CD4-positive, alpha-beta T cell treated with Interferon gamma for 1 hour (primary cell): ENCODE measurements at places on chromosomes 3 and 15.
A peak's percentile ranks its signal among the peaks of the same experiment; 100 is the strongest.

DNA sequence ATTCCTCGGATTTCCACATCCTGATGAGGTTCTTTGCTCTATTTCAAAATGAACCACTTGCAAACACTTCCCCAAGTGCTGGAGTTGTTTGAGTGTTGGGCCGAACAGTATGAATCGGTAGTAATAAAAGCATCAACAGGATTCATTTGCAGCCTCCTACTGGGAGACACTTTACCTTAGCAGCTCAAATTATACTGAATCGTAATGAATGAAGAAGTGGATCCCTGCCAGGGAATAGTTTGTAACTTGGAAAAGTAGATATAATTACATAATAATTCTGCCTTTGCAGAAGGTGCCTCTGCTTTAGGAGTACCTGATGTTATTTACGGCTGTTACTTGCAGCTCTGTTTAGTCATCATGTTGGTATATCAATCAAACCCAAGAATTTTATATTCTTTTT, 669.1 kb downstream of the CADM2 start:
- no peak for DNase-seq

DNA sequence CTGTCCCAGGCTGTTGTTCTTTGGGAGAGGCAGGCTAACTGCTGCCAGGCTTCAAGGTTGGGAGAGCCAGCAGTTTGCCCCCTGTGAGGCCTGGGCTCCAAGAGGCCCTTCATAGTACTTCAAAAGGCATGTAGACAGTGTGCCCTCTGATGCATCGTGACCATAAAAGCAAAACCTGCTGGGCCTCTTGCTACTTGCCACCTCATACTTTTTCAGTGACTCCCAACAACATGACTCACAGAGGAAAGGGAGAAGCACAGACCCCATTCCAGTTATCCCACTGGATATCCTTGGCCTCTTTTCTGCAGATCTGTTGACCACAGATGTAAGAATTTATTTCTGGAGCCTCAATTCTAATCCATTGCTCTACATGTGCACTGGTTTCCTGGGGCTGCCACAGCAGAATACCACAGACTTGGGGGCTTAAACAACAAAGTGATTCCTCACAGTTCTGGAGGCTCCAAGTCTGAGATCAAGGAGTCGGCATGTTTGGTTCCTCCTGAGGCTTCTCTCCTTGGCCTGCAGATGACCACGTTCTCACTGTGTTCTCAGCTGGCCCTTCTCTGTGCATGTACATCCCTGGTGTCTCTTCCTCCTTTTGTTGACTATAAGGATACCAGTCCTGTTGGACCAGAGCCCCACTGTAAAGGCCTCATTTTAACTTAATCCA, 8.9 kb upstream of the NSMCE3 start:
- DNase-seq: no peak

- DNase-seq: no peak
These were observed 112.2 kb upstream of the NANOGP8 start for GRCh38 chr15:35197306-35197705.

DNA sequence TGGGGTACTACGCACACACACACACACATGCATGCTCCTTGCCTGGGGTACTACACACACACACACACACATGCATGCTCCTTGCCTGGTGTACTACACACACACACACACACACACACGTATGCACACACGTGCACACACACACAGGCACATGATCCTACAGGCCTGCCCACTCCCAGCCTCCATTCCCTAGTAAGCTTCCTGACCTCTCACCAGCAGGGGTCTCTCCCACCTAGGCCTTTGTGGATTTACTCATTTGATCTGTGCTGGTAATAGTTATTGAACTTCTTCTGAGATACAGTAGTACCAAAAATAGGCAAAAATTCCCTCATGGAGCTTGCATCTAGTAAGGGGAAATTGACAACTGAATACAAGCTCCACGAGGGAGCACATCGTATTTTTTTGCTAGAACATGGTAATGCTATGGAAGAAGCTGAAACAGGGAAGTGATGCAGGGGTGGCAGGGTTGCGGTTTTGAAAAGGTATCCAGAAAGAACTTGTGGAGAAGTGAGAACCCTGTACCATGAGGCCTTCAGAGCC, 19.1 kb downstream of the TTC21A start:
- DNase-seq: no peak

- DNase-seq: no peak
These were observed 77.2 kb downstream of the IL1RAP start for GRCh38 chr3:190591080-190591479.

DNA sequence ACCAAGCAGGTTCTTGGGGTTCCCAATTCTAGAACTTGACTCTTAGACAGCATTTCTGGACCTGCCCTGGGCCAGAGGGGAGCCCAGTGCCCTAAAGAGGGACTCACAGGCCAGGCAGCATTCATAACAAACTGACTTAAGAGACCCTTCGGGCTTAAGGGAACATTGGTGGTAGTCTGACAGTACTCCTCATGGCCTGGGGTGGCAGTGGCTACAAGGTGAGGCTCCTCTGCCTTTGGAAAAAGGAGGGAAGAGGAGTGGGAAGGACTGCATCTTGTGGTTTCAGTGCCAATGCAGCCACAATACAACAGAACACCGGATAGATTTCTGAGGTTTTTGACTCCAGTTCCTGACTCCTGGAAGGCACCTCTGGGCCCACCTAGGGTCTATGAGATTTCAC, 172.2 kb upstream of the STRIT1 start:
- DNase-seq: no peak

DNA sequence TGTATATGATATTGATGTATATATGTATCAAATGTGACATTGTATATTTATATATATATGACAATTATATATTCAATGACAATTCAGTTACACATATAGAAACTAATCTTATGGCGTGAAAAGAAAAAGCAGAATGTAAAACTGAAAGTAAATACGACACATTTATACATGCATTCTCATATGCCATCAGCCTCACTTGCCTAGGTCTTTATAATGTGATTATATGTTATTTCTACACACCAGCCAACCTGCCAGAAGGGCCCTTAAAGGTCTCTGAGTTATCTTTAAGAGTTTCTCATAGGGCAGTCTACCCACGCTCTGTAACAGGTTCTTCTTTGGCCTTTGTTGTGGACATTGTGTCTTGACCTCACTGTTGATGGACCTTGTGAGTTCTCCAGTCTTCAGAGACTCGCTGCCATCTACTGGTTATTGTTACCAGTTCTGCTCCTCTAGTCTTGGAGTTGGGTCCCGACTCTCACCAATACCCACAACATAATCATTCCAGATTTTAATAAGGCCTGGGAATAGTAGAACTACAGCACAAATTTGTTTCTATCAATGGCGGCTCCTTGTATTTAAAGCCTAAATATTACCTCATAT, 371.5 kb upstream of the GOLIM4 start:
- DNase-seq: no peak

DNA sequence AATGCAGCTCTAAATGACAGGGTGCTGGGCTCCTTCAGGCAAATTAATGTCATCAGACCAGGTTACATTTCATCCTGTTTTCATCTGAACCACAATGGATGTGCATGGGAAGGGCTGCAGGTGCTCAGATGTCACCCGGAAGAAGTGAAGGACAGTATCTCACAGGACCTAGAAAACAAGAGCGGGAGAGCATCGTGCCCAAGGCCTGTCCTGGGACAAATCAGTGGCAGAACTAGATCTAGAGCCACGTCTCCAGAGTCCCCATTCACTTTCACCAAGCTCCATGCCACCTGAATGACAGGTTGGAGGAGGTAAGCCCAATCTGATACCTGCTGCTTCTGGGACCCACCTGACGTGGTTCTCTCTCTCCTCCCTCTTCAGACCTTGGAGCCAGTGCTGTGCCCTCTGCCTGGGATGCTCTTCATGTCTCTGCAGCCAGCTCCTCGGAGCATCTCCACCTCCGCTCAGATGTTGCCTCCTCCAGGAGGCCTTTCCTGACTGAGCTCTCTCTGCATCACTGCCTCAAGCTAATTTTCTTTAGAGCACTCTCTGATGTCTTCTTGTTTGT, 77.3 kb downstream of the CPN2 start:
- no peak for DNase-seq

- DNase-seq: peak; percentile 42
These were observed 34.0 kb downstream of the ARIH2 start for GRCh38 chr3:48952510-48953118.

- DNase-seq: no peak
These were observed 160.0 kb upstream of the WNT5A start for GRCh38 chr3:55647063-55647462.

DNA sequence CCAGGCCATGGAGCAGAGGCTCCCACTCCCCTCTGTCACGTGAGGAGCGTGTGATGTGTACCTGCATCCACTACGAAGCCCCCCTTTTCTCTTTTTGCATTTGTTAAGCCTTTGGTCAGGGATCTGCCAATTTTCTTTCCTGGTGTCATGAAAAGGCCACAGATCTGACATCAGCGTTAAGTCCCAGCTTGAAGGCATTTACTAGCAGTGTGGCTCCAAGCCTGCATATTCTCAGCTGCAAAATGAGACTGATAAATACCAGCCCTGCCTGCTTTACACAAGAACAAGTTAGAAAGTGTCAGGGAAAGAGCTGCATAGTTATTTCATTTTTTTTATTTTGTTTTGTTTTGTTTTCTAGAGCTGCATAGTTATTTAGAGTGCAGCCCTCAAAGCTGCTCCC, 2.3 kb upstream of the ANKRD63 start:
- no peak for DNase-seq

- DNase-seq: no peak
These were observed 47.0 kb upstream of the LHFPL4 start for GRCh38 chr3:9600597-9600996.

DNA sequence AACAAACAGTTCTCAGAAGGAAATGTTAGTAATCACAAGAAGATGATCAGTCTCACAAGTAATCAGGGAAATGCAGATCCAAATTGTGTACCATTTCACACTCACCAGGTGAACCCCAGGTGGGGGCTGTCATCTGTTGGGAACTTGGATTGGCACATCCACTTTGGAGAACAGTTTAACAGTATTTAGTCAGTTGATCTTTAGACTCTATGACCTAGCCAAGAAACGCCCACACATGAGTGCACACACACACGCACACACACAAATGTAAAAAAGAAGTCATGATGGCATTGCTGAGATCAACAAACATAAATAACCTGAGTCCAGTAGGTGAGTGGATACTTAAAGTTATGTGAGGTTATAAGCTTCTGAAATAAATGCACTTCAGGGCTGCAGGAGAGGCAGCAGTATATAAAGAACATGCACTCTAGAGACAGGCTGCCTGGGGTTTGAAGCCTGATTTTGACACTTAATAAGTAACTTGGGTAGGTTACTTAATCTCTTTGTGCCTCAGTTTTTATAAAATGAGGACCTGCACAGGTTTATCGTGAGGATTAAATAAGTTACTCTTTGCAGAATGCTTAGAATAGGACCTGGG, 17.7 kb downstream of the ACVR2B start:
- DNase-seq: no peak

DNA sequence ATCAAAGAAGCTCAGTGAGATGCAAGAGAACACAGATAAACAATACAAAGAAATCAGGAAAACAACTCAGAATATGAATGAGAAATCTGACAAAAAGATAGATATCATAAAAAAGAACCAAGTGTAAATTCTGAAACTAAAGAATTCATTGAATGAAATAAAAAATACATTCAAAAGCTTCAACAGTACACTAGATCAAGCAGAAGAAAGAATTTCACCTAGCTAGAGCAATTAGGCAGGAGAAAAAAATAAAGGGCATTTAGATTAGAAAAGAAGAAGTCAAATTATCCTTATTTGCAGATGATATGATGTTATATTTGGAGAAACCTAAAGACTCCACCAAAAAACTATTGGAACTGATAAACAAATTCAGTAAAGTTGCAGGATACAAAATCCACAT, 19.4 kb upstream of the CX3CR1 start:
- no peak for DNase-seq

GRCh38 chr3:108845709-108846293, 23.2 kb downstream of the TRAT1 start:
- no peak for DNase-seq

DNA sequence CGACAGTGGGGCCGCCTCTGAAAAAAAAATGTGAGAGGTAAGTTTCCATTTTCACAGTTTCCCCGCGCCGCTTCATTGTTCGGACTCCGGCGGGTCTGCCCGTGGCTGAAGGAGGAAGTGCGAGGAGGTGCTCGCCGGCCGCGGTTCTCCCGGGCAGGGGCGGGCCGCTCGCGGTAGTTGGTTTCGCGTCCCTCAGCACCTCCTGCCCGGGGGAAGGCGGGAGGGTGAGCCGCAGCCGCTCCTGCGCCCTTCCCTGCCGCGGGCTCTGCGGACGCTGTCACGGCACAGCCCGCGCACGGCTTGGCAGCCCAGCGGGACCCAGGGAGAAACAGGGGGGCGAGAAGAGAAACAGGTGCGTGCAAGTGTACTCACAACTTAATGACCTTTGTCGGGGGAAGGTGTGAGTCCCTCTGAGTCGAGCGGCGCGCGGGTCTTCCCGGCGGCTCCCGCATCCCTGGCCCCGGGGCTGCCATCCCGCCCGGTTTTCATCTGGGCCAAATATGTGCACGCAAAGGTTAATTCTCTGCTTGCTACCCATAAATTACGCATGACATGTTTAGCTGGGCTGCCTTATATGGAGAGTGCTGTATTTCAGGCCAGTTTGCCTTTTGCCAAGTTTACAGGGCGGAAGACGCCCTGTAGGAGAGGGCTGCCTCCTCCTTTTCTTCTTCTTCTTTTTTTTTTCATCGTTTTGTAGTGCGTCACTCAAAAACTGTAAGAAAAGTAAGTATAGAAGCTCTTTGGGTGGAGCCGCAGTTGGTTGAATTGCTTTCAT, 514 bp downstream of the MBNL1 start:
- peak; percentile 68 for DNase-seq

DNA sequence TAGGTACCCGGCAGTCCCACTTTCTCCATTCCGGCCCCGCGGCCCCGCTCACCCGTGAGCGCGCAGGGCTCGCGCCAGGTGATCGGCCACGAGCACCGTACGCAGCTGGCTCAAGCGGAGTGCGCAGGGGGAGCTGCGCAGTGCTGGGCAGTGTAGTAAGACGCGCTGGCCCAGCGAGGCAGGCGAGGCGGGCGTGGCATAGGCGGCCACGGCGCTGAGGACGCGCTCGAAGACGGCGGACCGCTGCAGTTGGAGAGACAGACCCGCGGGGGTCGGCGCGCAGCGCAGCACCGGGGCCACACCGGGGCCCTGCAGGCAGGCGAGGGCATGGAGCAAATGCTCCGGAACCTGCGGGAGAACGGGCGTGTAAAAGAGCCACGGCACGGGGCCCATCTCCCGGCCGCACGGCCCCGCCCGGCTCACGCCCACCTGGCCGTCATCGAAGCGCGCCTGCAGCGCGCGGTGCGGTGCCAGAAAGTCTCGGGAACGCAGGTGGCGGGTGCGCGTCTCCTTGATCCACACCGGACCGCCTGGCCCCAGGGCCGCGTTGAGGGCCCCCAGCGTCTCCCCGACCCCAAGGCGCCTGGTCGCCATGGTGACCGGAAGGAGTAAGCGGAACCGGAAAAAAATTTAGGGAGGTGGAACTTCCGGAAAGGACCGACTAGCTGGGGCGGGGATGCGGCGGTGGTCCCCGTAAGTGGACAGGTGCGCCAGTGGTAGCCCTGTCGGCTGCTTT, at the start of gene DALRD3:
TSS of gene DALRD3 (minus strand) at position 610 of the 736 bp plus-strand sequence. CDS start at position 594, 16 bp downstream.
- DNase-seq: peak; percentile 54

- DNase-seq: no peak
These were observed 167.0 kb downstream of the FMN1 start for GRCh38 chr15:33027306-33028035.

GRCh38 chr3:151491525-151491924, 30.7 kb upstream of the IGSF10 start:
- no peak for DNase-seq
